ENCODE measurements at places on chromosomes 16 and 17.

GRCh38 chr16:1101573-1102332 lies 5.7 kb upstream of the C1QTNF8 start:
- DNase-seq, result no peak

DNA sequence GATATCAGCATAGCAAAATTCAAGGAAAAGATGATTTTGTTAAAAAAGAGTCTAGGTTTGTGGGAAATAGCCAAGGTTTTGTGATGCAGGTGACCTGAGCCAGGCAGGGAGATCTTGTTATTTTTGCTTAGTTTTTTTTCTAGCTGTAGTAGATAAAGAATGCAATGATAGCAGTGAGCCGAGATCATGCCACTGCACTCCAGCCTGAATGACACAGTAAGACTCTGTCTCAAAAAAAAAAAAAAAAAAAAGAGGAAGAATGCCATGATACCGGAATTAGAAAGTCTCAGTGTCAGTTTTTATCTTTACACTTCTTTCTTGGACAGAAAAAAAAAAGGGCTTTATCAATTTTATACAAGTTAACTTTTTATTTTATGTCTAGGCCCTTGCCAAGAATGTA lies 27.5 kb downstream of the TMEM238L start:
- DNase-seq, result no peak

DNA sequence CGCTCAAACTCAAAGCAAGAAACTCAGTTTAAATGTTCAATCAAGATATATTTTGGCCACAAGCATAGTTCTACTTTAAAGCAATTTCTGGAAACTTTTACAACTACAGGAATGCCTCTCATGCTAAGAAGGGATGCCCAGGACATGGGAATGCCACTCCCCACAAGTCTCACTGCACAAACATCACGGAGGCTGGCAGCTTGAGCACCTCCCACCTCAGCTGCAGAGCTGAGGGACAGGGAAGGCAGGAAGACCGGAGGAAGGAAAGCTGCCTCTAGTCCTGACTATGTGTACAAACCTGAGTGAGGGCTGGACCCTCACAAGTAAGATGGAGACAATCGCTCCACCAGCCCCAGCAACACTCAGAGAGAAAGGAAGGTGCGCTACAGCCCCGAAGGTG lies 5.3 kb downstream of the AXIN1 start:
- DNase-seq, result no peak

- no peak for DNase-seq
Measured at GRCh38 chr17:20171741-20172365, 162.7 kb downstream of the SPECC1 start.

DNA sequence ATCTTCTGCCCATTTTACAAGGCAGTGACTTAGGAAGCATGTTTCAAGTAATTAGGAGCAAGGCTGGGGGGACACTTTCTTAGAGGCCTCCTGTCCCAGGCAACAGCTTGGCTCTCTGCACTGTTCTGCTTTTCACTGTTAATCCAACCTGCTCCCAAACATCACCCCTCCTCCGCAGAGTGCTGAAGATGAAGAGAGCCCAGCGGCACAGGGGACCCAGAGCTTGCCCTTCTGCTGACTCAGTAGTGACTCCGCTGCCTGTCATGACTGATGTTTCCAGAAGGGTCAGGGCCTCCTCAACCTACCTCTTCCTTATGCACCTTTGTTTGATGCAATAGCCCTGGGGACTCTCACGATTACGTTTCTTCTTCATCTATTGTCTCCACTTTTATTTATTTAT lies 38.9 kb upstream of the NDRG4 start:
- DNase-seq, result no peak

GRCh38 chr16:84161037-84161436 lies 15.9 kb downstream of the DNAAF1 start:
- no peak for DNase-seq

GRCh38 chr17:3795390-3796102 lies 5.4 kb downstream of the ITGAE start:
- no peak for DNase-seq

- no peak for DNase-seq
Measured at GRCh38 chr16:69935278-69935711, 15.8 kb upstream of the CLEC18A start.

DNA sequence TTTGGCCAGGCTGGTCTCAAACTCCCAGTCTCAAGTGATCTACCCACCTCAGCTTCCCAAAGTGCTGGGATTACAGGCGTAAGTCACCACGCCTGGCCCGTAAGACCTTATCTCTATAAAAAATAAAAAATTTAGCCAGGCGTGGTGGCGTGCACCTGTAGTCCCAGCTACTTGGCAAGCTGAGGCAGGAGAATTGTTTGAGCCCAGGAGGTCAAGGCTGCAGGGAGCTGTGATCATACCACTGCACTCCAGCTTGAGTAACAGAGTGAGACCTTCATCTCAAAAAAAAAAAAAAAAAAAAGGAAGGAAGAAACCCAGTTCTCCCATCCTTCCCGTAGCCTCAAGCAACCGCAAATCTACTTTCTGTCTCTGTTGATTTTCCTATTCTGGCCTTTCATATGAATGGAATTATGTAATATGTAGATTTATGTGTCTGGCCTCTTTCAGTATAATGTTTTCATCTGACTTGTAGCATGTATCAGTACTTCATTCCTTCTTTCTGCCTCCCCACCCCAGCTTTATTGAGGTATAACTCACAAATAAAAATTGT lies 11.2 kb downstream of the CASC3 start:
- no peak for DNase-seq

DNA sequence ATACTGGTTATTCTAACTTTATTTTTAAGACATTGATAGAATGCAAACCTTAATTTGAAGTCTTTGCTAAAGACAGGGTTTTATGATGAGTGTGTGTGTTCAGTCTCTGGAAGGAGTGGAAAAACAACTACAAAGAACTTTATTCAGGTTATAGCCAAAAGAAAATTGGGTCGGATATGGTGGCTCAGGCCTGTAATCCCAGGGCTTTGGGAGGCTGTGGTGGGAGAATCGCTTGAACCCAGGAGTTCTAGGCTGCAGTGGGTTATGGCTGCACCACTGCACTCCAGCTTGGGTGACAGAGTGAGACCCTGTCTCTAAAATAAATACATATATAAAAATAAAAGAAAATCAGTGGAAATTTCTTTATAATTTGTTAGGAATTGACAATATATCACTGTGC lies 581.5 kb upstream of the CA10 start:
- no peak for DNase-seq

- DNase-seq, result no peak
Measured at GRCh38 chr16:89113661-89114060, 20.0 kb downstream of the ACSF3 start.

DNA sequence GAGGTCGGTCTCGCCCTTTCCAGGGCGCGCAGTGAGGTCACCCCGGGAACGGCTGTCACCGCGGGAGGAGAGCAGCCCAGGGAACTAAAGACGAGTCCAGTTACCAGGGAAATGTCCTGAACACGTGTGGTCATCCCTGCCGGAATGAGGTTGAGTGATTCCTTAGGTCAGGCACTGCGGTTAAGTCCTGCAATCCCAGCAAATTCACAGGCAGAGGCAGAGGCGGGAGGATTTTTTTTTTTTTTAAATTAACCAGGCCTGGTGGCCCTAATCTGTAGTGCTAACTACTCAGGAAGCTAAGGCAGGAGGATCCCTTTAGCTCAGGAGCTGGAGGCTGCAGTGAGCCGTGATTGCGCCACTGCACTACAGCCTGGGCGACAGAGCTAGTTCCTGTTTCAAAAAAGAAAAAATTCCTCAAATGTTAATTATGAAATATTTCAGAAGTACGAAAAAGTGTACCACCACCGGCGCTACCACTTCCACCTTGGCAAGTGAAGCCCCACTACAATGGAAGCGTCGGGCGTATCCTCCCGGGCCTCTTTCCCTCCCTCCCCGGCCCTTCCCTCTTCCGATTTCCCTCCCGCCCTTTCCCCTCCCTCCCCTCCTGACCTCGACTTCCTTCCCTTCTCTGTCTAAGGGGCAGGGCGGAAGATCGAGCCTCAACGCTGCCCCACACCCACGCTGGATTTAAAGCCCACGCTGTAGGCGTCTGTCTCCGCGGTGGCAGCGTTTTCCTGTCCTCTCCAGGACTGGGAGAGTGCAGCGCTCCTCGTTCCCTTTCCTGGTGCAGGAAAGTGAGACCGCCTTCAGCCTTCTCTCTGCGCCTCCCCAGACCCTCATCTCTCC lies 27.3 kb downstream of the SLFN11 start:
- peak; percentile 9 for DNase-seq

GRCh38 chr17:40980596-40980995 lies 3.5 kb downstream of the KRT40 start:
- no peak for DNase-seq

- no peak for DNase-seq
Measured at GRCh38 chr17:60514053-60514452, 12.0 kb downstream of the APPBP2 start.

Data from GM13977 (cell line).